ENCODE measurements at places on chromosomes 4 and X. TPM values are rescaled to one million over a fixed set of nuclear protein-coding genes. Genes with fewer than 3 reads are reported as not detected.

Gene ETDA
- total RNA-seq, result not detected

Gene MSX1
- 0.82 TPM for total RNA-seq

GRCh38 chr4:71498625-71499024, 159.8 kb downstream of the SLC4A4 start:
- no peak overlapping the region for H3K4me3 ChIP-seq
- no peak overlapping the region for H3K27ac ChIP-seq
- H3K27me3 ChIP-seq, result no peaks in the 10 kb centered on the region

GRCh38 chr4:139550724-139551429, 5.1 kb downstream of the SETD7 start:
- H3K27ac ChIP-seq, result no peak overlapping the region
- peaks cover 6% of the 10 kb centered on the region for H3K36me3 ChIP-seq
- no peak overlapping the region for H3K4me3 ChIP-seq

- no peaks in the 10 kb centered on the region for H3K27me3 ChIP-seq
- peak overlapping the region; percentile 49 for H3K27ac ChIP-seq
- no peaks in the 10 kb centered on the region for H3K4me1 ChIP-seq
- H3K4me3 ChIP-seq, result no peak overlapping the region
These were observed 12.7 kb upstream of the RBBP7 start for GRCh38 chrX:16882702-16883486.
